ENCODE measurements at places on chromosomes 13 and 19. TPM values are rescaled to one million over a fixed set of nuclear protein-coding genes. Genes with fewer than 3 reads are reported as not detected.

Gene ZNF773
- total RNA-seq: 10.0 TPM

Gene FSD1
- 15.6 TPM for total RNA-seq

DNA sequence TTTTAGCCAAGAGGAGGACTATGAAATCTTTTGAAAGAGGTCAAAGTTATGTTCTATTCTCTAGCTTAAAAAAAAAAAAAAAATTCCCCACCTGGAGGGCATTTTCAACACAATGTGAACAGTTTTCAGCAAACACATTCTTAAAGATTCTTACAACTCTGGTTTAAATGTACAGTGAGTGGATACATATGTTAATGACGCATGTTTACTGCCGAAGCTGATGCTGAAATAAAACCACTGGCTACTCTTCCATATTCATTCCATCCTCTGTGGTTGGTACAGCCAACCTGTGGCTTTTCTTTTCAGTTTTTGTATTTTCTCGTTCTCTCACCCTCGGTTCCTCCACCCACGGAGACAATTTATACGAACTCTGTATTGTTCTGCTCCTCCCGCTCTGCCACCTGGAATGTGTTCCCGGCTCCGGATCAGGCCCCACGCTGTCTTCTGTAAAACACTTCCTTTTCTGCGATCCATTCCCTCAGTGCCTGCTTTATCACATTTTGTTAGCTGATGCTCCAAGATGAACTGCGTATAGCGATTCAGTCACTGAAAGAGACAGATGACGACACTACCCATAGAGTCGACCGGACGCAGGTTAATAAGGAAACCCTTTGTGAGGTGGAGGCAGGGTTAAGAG is 466.4 kb upstream of the ARGLU1 start:
- DNase-seq: no peak

- no peak for DNase-seq
Observed at GRCh38 chr19:18612051-18612771, 459 bp upstream of the TMEM59L start.
